ENCODE measurements at places on chromosomes 7 and 10.

GRCh38 chr10:93826355-93826754 lies 67.4 kb upstream of the SLC35G1 start:
- no peak for DNase-seq

DNA sequence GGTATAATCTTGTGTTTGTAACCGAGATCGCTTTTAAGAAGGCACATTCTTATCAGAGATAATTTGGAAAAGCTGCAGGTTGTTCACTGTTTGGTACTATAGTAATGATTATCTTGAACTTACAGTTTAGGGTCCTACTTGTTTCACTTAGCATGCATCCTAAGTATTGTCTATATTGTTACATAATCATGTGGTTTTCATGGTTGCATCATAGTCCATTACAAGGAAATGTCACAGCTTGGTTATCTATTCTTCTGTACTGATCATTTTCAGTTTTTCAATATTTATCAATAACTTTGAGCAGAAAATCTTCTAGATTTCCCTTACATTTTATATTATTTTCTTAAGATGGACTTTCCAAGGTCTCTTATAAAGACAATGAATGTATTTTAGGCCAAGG lies 116.3 kb downstream of the PLPP4 start:
- no peak for DNase-seq

- no peak for DNase-seq
These were observed 33.4 kb upstream of the BMPR1A start for GRCh38 chr10:86723009-86723408.

- no peak for DNase-seq
These were observed 76.2 kb upstream of the APBB1IP start for GRCh38 chr10:26361971-26362370.

DNA sequence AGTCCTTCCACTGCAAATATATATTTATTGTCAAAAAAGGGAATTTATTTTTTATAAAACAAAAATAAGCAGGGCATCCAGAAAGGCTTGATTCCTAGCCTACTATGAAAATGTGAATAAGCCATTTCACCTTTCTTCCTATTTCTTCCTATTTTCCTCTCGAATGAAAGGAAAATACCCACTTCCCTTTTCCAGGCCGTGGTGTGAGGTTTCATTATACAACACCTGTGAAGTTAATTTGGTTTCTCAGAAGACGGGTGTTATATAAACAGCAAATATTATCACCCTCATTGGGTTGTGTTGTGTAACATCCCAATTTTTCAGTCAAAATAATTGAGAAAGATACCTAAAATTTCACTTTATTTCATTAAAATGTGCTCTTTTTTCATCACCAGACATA lies 214.3 kb downstream of the DGKB start:
- no peak for DNase-seq

- DNase-seq: no peak
These were observed 34.8 kb downstream of the LRRC4 start for GRCh38 chr7:127996253-127997071.

- no peak for DNase-seq
These were observed 348.8 kb upstream of the C7orf33 start for GRCh38 chr7:148241700-148242293.

DNA sequence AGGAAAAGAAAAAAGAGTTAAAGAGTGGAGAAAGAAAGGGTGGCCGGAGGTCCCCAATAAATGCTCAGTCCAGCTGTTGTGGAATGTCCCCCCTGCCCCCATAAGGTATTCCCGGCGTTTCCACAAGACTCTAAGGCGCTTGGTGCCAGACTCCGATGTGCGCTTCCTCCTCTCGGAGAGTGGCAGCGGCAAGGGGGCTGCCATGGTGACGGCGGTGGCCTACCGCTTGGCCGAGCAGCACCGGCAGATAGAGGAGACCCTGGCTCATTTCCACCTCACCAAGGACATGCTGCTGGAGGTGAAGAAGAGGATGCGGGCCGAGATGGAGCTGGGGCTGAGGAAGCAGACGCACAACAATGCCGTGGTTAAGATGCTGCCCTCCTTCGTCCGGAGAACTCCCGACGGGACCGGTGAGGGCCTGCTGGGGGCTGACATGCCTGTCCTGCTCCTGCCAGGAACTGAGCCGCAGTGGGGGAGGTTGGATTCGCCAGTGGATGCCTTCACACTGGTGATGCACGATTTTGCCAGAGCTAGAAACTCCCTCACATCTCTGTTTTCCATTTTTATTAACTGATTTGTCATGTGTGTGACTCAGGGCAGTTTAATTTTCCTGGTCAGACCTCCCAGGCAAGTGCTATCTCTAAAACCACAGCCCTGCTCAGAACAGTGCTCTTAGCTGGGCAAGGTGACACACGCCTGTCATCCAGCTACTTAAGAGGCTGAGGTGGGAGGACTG lies 34.2 kb downstream of the TACR2 start:
- no peak for DNase-seq

- DNase-seq: no peak
These were observed 156.8 kb downstream of the FZD1 start for GRCh38 chr7:91421018-91421417.

DNA sequence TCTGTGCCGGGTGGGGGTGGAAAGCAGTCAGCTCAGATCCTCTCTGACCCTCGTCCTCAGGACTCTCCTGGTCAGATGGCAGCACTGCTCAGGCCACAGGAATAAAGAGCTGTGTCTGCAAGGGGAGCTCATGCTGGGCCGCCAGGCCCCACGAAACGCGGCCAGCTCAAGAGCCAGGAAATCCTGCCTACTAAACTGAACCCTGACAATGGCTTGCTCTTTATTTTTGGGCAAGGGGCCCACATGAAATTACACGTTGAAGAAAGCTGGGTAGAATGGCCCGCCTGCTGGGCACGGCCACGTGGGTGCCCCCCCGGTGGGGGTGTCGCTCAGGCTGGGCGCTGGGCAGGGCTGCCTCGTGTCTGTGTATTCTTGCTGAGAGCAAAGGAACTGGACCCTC lies 103.0 kb downstream of the ITIH5 start:
- no peak for DNase-seq

DNA sequence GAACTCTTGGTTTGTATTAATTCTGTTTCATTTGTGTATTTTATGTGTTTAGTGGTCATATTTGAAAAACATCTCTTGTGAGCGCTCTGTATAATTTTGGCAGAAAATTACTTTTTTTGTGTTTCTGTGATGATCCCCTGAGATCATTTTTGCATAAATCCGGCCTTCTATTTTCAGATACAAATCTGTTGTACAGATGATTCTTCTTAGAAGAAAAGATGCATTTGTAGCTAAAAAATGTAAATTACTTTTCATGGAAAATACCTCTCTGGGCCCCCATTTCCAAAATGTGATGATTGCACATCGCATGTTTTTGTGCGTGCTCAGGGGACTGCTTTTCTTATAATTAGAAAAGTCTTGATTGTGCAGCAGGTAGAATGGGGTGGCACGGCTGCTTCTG lies 395.4 kb downstream of the LRMDA start:
- no peak for DNase-seq

DNA sequence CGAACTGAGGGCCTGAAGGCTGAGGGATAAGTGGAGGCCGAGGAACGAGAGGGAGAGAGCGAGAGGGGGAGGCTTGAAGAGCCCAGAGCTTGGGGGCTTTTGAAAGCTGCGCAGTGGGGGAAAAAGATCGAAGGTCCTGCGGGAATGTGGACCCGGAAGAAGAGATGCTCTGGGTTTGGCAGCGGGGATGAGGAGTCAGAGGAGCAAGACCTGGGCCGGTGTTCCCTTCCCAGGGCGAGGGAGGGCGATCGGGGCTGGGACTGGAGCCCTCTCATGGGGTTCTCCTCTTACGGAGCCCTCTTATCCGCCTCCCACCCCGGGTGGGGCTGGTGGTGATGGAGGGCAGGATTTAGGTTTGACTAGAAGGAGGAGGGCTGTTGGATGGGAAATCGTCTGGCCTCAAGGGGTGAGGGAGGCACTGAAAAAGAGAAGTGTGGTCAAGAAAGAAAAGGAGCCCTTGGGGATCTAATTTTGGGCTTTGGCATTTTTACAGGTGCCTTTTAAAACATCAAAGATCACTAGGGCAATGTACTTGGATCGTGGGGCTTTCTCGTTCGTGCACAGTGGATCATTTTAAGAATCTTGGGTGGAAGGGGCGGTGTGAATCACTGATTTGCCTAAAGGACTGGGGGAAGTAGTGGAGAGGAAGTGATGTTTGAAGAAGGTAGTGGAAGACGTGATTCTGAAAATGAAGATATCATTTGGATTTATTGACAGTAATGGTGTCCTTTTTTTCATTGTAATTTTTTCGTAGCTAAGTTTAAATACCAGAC lies 637 bp downstream of the SAMD8 start:
- DNase-seq: no peak

- no peak for DNase-seq
These were observed 127.9 kb upstream of the SEM1 start for GRCh38 chr7:96837593-96837992.

GRCh38 chr7:106779877-106780276 lies 85.2 kb upstream of the PIK3CG start:
- no peak for DNase-seq

DNA sequence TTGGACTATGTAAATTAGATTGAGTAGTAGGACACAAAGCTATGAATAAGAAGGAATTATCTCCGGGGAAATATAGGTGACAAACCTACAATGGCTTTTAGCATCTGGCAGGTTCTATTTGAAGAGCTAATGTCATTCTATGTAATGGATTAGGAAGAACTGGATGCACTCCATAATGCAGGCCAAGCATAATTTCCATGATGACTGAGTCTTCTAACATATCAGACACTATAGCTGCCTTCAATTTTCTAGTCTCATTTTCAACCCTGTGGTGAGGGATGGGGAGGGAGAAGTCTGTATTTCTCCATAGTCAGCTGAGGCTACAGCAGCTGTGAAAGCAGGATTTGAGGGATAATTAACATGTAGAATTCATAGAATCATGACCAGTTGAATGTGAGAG lies 390.4 kb upstream of the LRRTM3 start:
- DNase-seq: no peak

DNA sequence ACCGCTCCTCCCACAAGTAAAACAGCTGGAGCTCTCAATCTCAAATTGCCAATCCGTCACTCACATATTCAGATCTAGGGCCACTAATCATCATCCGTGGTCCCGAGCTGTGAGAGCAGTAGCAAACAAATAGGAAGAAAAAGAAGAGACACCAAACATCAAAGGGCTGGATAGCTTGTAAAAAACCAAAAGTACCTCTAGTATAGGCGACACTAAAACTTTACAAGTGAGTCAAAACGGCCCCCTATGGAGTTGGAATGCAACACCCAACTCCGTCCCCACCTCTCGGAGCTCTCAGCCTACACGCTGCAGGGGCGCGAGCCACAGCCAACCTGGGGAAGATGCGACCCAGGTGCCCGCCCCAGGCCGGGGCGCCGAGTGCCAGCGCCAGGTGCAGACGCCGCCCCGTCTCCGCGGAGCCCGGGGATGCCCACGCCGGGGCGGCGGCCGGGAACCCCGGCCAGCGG lies 581 bp downstream of the FAM3C start:
- DNase-seq: peak; percentile 25

- DNase-seq: no peak
These were observed 86.5 kb downstream of the HIPK2 start for GRCh38 chr7:139691253-139691781.

DNA sequence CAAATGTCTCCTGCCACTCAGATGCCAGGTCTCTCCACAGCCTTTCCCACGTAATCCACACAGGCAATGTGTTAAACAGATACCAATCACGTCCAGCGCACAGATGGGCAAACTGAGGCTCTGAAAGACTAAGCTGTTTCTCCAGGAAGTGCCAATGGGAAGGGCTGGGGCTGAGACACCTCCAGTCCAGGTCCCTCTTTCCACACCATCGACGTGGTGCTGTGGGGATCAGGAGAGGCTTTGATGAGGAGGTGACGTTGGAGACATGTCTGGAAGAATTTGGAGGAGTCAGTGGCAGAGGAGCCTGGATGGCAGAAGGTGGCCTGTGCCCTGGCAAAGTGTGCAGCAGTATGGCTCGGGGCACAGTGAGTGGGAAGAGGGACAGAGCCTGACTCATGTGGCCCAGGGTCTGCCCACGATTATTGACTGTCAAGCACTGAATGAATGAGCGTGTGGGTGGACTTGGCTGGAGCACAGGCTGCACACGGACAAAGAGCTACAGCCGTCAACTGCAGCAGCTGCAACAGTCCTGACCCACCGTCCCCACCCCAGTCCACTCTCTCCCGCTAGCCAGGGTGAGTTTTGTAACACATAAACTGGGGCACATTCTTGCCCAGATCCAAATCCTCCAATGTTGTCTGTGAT lies 40.8 kb upstream of the HSPA12A start:
- no peak for DNase-seq

- DNase-seq: no peak
These were observed 694.1 kb downstream of the ANKRD7 start for GRCh38 chr7:118918556-118918955.

- no peak for DNase-seq
These were observed 8.0 kb upstream of the CHST15 start for GRCh38 chr10:124101351-124101750.

DNA sequence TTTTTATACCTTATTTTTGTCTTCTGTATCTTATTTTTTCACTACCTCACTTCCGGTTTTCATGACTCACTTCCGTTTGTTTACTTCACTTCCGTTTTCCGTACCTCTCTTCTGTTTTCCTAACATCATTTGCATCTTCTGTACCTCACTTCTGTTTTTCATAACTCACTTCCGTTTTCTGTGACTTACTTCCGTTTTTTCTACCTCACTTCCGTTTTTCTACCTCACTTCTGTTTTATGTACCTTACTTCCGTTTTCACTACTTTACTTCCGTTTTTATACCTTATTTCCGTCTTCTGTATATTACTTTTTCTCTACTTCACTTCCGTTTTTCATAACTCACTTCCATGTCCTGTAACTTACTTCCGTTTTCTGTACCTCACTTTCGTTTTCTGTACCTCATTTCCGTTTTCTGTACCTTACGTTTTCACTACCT lies 492.5 kb upstream of the AKR1E2 start:
- DNase-seq: no peak

DNA sequence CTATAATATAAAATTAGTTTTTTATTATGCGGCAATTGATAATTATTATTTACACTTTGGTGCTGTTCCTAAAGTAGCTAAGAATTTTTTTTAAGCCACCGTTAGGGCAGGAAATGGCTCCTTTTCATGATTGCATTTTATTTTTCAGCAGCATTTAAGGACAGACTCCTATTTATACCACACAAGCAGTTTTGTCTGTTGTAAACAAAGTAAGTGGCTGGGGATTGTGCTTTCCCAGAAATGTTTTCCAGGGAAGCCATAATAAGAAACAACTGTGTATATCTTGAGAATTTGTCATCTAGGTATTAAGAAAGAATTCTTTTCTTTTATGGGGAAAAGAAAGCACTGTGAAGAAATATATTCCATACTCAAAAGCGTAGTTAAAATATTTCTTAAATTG lies 232.0 kb downstream of the VTI1A start:
- no peak for DNase-seq

DNA sequence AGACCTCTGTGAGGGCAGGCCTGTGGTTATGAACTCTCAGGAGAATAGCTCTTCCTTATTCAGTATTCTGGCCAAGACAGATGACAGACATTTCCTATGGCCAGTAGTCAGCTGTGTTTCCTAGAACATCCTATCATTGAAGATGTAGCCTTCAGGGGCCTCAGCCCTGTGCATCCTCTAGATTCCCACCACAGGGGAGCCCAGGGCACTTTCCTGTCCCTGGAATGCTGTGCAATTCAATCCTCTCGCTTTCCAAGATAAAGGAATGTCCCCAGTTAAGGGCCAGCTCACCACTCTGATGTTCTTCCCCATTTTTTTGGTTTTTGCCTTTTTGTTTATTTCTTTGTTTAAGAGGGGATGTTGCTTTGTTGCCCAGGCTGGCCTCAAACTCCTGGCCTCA lies 578.8 kb upstream of the C7orf33 start:
- DNase-seq: no peak

GRCh38 chr10:78215645-78216044 lies 182.0 kb downstream of the RPS24 start:
- DNase-seq: no peak

GRCh38 chr10:23499372-23500132 lies 60.7 kb downstream of the OTUD1 start:
- no peak for DNase-seq

Data from central memory CD8-positive, alpha-beta T cell (primary cell).